Activated CD4-positive, alpha-beta T cell treated with anti-CD3 and anti-CD28 coated beads, Interleukin-2, amount 50 U/mL, for 24 hours (primary cell): ENCODE measurements at places on chromosomes 4 and X.

DNA sequence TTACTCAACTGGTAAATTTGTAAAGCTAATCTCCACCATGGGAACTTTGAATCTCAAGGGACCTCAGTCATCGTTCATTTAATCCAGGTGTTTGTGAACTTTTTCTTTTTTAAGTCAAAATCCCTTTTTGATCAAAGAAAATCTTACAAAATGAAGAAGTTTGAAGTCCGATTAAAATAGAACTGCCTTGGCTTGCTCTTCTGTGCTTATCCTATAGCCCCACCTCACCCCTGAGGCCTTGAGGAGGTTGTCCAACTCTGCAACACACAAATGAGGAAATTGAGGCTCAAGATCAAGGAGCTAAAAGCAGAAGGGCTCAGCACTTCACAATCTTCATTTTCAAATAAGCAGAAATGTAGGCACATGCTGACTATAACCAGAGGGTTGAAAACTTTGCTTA, 240.3 kb upstream of the SFRP2 start:
- DNase-seq, result no peak

GRCh38 chr4:81506731-81507130, 35.0 kb upstream of the RASGEF1B start:
- DNase-seq, result no peak

DNA sequence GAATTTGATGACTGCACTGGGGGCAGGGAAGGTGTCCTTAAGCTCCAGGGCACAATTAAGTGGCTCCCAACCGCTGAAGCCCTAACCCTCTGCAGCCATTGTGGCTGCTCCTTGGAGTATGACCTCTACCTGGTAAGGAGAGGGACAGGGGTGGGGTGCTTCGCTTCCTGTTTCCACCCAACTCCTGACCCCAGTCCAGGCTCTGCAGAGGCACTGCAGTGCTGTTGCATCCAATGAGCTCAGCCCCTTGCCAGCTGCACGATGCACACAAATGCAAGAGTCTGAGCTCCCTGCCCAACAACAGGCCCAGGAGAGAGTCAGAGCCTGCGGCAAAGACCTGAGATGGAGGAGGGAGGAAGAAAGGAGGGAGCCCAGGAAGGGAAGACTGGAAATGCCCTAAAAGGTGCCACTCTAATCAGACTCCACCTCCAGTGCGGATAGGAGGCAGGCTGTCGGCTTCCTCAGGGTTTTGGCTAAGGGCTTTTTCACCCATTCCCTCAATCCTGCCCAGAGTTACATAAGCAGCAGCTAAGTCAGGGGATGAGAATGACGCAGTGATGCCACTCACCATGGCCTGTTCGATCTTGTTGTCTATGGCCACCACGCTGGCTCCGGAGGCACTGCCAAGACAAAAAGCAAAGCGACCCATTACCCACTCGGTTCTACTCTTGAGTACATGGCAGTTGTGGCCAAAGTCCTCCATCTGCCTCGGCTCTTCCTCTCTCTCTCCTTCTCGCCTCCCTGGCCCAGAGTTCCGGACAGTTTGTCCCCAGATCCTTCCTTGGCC, 60.1 kb downstream of the TSC22D3 start:
- DNase-seq, result no peak

GRCh38 chrX:19513383-19513782, 1.9 kb downstream of the MAP3K15 start:
- DNase-seq, result no peak

DNA sequence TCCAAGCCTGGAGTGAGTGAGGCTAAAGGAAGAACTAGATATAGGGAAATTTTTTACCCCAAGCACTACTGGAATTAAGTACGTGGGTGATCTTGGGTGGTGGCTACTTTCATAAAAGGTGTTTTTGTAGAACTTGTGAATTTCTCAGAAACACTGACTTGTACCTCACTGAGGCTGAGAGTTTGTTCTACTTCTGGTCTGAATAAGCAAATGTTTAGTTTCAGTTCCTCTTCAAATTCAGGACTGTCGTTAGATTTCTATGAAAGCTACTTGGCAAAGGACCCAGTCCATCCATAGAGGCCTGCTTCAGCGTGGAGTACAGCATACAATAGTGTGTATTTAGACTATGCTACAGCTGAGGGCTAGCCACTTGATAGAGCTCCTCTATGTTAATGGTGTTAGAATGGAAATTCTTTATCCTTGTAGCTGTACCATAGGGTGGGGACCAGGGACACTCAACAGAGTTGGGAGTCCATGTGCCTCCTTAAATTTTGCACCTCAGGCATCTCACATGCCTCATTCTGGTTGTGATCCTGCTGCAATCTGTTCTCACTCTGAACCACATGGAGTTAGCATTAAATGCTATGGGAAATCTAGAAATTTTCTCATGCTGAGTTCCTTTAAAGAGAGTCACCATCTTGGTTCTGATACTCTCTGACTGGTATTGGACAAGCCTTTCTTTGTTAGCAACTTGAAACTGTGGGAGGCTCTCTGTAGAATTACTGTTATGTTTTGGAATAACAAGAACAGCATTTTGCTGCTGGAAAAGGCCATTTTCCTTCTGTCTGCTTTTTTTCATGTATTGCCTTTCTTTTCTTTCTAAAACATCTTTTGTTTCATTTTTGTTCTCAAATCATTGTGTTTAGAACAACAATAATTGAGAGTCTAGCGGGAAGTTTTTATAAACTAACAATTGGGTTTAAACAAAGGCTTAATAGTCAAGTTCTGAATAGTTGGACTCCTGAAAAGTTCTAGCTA, 86.8 kb downstream of the PDGFRA start:
- no peak for DNase-seq

- no peak for DNase-seq
Observed at GRCh38 chr4:168321006-168321405, 2.5 kb upstream of the DDX60 start.

DNA sequence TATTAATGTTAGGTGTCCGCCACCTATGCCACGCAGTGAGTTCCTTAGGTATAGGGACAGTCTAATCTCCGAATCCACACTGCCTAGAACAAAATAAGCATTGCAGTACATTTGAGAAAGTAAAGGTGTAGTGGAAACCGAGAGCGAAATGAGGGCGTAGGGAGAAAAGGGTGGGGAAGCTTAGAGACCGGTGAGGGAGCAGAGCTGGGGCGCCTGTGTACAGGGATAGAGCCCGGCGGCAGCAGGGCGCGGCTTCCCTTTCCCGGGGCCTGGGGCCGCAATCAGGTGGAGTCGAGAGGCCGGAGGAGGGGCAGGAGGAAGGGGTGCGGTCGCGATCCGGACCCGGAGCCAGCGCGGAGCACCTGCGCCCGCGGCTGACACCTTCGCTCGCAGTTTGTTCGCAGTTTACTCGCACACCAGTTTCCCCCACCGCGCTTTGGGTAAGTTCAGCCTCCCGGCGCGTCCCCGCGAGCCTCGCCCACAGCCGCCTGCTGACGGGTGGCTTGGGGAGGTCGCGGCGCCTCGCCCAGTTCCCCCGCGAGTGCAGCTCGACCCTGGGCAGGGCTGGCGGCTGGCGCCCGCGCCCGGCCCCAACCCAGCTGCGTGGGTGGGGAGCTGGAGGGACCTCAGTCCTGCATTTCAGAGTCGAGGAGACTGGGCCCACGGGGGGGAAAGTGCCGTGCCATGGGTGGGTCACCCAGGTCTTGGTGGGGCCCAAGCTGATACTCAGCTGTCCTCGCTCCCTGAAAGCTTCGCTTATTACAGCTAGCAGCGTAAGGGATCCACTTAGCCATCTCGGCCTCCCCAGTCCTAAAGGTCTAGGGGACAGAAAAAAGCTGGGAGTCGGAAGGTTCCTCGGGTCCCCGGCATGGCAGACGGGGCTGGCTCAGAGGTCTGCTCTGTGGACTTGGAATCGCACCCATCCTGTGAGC, at the start of gene ANXA3:
Gene ANXA3, plus strand, starts transcription at position 351 of the 932 bp plus-strand sequence. CDS start 2,704 bp downstream, outside the sequence.
- no peak for DNase-seq

GRCh38 chrX:49184294-49185281, 1.6 kb downstream of the PRICKLE3 start:
- no peak for DNase-seq

DNA sequence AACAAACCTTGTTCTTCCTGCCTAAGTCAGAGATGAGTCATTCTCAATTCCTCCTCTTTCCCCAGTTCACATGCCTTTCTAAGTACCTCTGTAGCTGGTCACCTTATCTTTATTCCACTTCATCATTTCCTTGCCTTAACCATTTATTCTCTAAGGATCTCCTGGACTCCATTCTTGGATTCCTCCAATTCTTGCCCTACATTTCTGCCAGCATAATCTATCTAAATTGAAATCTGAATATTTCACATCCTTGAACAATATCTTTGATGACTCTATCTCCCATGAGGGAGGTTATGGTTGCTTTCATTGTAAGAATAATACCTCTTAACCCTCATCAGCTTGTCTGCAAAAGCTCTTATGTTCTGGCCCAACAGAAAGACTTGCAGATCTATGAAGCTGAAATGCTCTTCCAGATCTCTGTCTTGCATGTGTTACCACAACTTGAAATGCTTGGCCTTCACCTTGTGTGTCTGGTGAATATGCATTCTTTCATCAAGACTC, 28.6 kb upstream of the PDE5A start:
- DNase-seq, result no peak

DNA sequence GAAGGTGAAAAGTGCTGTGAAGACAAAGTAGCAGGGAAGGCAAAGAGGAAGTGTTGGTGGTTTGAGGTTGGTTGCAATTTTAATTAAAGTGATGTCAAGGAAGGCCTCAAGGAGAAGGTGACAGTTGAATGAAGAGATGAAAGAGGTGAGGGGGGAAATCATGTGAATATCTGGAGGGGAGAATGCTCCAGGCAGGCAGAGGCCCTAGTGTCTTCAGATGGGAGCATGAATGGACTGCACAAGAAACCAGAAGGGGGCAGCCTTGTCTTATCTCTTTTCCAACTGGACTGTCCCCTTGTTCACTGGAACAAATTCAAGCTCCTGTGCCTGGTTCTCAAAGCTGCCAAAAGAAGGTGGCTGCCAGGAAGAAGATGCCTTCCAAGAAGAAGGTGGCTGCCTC, 68.4 kb downstream of the MAOB start:
- no peak for DNase-seq

DNA sequence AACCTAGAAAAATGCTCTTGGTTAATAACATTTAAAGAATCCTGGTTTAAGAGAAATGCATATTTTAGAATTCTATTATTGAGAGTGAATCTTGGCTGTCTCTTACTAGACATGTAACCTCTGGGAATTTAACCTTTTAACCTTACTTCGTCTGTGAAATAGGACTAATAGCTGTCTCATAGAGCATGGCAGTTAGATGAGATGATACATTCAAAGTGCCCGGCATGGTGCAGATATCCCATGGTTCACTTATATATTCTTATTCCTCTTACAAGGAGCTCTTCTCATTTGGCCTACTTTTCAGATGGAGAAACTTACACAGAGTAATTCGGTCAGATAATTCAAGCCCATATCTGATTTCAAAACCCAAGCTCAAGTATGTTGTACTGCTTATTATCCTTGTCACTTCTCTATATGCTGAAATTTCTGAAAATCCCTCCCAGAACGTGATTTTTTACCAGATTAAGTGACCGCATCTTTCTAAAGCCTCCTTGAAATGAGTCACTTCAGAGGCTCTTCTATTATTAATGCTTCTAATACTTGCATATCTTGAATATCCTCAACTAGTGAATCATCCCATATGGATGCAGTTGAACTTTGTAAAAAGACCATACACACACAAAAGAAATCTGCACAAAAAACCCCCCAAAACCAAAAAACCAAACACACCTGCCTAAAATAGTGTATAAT, 4.9 kb downstream of the CDKN2AIP start:
- DNase-seq, result no peak

DNA sequence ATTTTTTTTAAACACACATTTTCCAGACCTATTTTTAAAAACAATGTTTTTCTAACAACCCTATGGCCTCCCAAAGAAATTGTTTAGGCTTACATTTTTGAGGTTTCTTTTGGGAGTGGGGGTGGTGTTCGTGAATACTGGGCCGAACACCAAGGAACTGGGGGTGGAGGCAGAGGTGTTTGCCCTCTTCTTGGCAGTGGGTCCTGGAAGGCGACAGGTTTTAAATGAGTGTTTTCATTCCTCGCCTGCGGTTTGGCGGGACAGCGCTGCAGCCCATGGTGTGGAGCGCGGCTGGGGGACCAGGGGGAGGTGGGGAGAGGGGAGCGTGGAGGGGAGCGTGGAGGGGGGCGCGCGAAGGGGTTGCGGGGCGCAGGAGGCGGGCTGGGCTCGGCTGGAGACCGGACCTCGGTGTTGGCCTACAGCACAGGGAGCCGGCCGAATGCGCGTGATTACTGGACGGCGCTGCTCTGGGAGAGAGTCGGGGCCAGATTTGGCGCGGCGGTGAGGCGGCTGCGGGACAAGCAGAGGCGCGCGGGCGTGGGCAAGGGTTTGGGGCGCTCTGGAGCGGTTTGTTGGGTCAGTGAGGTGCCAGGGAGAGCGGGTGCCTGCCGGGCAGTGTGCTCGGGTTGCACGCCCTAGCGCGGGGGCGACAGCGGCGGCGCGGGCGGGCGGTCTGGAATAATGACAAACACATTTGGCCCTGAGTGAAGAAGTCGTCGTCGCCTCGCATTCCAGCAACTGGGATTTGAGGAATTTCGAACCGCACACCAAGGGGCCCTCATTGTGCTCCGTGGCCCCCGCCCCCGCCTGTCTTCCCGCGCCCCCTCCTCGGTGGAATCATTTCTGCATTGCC, 764 bp downstream of the PDGFRA start:
- DNase-seq, result no peak

DNA sequence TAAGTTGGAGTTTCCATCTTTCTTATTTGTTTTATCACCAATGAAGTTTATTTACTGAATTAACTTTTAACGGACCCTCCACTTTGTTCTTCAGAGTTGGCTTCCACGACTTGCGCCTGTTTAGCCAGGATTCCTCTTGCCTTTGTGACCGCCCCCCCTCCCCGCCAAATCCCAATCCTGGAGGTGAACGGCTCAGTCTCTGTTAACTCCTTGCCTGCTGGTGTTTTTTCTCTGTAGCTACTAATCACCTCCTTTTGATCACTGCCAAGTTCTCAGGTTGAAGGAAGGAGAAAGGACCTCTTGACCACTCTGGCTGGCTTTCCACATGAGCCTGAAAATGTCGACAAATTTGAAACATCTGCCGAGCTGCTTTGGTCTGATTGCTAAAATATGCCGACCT, 46.8 kb upstream of the BCOR start:
- DNase-seq, result no peak

DNA sequence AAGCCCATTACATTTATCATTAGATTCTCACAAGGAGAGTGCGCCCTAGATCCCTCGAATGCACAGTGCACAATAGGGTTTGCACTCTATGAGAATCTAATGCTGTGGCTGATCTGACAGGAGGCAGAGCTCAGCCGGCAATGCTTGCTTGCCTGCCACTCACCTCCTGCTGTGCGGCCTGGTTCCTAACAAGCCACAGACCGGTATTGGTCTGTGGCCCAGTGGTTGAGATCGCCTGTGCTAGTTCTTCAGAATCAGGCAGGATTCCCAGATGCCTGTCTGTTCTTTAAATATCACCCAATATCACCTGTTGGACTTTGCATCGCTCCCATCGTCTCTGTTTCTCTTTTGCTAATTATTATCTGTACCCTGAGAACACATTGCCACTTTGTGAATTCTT, 14.0 kb downstream of the DSPP start:
- no peak for DNase-seq

DNA sequence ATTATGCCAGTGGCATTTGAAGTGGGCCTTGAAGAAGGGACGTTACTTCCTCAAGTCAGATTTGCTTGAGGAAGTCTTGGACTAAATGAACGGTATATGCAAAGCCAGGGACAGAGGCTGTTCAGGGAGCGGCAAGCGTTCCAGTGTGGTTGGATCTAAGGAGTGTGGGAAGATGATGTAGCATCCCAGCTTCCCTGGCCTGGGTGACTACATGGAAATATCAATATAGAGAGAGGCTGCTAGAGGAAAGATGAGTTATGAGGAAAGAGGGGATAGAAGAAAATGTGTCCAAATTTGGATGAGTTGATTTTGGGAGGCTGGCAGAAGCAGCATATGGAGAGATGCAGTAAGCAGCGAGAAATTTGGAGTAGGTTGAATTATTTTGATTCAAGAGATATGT, 432.5 kb upstream of the TENM3 start:
- no peak for DNase-seq
